ENCODE measurements at places on chromosomes 12 and 14.
A peak's percentile ranks its signal among the peaks of the same experiment; 100 is the strongest.

- peak; percentile 58 for DNase-seq
Observed at GRCh38 chr12:44930972-44931600, 55.0 kb upstream of the NELL2 start.

- no peak for DNase-seq
Observed at GRCh38 chr12:118685983-118686607, 295.2 kb upstream of the SRRM4 start.

GRCh38 chr12:46487567-46488131 lies 115.1 kb upstream of the SLC38A2 start:
- no peak for DNase-seq

DNA sequence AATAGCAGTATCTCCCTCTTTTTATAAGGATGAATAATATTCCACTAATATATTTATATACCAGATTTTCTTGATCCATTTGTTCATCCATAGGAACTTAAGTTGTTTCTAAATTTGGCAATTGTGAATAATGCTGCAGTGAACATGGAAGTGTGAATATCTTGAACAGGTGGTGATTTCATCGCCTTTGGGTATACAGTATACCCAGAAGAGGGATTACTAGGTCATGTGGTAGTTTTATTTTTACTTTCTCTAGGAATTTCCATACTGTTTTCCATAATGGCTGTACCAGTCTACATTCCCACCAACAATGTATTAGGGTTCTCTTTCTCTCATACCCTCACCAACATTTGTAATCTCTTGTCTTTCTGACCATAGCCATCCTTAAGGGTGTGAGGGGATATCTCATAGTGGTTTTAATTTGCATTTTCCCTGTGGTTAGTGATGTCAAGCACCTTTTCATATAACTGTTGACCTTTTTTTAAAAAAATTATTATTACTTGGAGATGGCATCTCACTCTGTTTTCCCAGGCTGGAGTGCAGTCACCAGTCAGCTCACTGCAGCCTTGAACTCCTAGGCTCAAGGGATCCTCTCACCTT lies 20.5 kb downstream of the PPHLN1 start:
- DNase-seq, result no peak

DNA sequence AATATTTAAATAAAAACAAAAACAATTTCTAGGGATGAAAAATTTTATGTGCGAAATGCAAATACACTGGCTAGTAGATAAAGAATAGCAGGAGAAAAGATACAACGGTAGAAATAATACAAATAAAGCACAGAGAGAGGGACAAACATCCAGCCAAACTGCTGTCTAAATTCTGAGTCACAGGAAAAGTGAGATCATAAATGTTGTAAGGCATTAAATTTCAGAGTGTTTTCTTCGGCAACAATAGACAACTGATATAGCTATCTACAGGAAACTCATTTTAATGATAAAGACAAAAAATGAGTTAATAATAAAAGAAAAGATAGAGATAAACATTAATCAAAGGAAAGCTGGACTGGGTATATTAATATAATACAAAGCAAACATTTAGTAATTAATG lies 122.2 kb downstream of the NTS start:
- no peak for DNase-seq

DNA sequence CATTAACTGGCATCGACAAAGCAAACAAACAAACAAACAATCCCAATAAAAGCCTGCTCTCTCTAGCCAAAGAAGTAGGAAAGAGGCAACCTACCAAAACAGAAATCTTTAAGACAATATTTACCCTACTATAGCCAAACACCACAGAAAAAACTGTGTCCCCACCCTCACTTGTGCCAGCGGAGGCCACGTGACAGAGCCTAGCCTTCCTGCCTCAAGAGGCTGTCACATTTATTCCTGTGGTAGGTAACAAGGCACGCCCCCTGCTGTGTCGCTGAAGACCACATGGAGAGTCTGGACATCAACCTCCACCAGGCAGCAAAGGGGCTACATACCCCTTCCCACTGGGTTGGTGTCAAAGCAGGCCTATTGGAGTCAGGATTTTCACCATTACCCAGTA lies 148.1 kb downstream of the LMNTD1 start:
- DNase-seq, result no peak

Data from central memory CD4-positive, alpha-beta T cell (primary cell).